ENCODE measurements at places on chromosomes 11 and 22.

GRCh38 chr11:46903846-46904245, 14.5 kb downstream of the LRP4 start:
- no peak for DNase-seq

GRCh38 chr11:69530278-69531070, 49.0 kb downstream of the LINC01488 start:
- no peak for DNase-seq

DNA sequence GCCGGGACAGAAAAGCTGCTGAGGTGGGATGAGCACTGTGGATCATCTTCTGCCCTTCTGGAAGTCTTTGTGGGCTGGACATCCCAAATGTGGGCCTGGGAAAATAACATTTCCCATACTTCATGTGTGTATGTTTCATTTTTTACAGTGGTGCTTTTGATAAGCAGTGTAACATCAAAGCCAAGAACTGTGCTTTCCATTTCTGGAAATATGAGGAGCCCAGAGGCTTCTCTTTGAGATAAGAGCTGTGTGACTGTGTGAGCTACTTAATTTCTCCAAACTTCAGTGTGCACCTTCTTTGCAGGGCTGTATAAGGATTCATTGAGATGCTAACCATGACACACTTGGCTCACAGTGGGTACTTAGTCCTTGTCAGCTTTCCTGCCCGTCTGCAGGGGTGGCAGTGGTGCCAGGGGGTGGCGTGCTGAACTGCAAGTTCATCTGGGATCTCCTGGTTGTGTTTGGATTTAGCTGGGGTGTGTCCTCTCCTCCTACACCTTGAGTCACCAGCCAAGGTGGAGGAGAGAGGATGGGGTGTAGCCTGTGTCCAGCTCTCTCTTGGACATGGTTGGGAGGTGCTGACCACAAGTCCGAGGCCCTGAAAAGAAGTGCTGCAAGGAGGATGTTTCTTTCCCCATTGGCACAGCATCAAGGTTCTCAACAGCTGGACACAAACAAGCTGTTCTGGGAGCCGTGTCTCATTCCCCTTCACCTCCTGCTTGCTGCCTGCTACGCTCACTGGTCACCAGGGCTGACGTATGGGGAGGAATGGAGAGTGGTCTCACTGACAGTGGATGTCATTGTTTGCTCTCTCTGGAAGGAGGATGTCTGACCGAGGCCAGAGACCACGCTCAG, 139.4 kb downstream of the TEAD1 start:
- DNase-seq = no peak

- DNase-seq = no peak
These were observed 37.1 kb downstream of the SBF1 start for GRCh38 chr22:50437511-50438304.

DNA sequence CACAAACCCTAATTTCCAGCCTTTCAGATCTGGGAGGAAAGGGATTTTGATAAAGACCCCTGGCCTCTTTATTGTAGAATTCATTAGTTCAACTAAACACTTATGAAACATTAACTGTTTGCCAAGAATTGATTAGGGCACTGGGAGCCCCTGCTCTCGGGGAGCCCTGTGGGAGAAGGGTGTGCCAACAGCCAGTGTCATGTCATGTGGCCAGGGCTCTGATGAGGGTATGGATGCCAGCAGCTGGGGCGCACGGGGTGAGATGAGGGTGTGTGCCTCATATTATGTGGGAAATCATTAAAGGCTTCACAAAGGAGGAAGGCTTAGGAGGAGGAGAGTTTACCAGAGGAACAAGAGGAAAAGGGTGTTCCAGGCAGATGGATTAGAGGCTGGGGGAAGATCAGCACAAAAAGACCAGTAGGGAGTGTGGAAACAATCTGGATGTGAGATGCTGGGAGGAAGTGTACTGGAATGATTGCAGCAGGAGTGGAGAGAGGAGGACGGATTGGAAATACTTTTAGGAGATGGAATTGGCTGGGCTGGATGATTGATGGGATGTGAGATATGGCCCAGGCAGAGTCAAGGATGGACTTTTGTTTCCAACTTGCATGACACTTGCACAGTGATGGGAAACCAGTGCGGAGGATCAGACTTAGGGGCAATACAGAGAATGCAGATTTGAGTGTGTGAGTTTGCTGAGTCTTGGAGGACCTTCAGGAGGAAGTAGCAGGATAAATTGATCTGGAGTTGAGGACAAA, 137.8 kb downstream of the CSNK2A3 start:
- DNase-seq = no peak

DNA sequence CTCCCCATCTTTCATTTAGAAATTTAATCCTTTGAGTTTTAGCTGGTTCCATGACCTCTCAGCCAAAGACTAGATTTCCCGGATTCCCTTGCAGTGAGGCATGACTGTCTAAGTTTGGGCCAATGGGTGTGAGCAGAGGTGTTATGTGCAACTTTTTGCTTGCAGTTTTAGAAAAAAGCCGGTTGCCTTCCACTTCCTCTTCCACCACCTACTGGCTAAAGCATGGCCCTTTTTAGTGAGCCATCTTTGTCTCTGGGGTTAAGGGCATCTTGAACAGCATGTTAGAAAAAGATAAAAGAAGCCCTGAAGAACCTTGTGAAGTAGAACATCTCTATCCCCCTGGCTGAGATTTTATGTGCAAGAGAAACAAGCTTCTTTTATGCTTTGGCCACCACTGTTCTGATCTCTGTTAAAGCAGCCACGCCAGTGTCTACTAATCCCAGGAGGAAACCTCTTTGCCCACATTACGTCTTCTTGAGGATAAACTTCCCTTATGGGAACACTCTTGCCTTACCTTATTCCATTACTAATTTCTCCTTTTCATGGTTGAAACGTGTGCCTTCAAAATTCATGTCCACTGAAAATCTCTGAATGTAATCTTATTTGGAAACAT, 279.9 kb downstream of the TENM4 start:
- DNase-seq = no peak

DNA sequence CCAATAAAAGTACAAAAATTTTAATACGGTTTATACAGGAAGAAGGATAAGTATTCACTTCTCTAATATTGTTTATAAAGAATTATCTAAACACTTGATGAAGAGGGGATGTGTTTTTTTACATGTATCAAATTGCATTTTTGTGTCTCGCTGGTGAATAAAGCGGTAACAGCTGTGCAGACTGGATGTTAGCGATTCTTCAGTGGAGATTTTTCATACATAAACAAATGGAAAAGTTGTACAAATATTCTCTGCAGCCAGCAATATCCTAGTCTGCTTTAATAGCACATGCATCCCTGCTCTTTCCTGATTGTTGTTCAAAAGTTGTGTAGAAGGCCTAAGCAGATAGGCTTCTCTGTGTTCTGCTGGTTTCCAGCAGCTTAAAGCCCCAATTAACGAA, 369.3 kb downstream of the SOX6 start:
- DNase-seq = peak; percentile 42

Data from NCI-H510A treated with DMSO at 0.1 percent for 48 hours (cell line).